Islet precursor cell (in vitro differentiated cells): ENCODE measurements at places on chromosomes 7 and 10.

GRCh38 chr7:43071604-43072003 is 40.8 kb upstream of the HECW1 start:
- peak; percentile 72 for DNase-seq

DNA sequence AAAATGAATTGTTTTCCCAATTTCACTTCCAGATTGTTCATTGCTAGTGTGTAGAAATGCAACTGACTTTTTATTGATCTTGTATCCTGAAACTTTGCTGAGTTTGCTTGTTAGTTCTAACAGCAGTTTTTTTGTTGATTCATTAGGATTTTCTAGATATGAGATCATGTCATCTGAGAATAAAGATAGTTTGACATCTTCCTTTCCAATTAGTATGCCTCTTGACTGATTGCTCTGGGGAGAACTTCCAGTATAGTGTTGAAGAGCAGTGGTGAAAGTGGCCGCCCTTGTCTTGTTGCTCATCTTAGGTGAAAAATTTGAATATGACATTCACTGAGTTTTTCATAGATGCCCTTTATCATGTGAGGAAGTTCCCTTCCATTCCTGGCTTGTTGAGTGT is 11.9 kb upstream of the SUN1 start:
- no peak for DNase-seq

- DNase-seq, result no peak
Measured at GRCh38 chr10:33112831-33113455, 154.9 kb upstream of the ITGB1 start.

DNA sequence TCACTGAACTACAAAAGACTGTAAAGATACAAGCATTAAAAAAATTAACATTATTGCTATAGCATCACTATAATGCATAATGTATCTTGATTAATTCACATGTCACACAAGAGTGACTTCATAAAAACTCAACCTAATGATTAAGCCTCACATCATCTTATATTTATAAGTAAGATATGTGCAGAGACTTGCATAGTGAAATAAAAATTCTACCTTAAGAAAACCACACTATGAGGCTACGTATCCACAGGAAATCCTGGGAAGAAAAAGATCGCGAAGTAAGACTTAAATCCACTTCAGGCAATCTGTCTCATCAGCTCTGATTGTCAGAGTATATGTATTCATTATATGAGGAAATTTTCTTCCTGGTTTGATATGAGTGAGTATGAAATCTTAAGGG is 160.0 kb downstream of the SLC25A13 start:
- DNase-seq, result no peak

GRCh38 chr7:107961405-107961804 is 41.6 kb downstream of the LAMB1 start:
- DNase-seq, result no peak

DNA sequence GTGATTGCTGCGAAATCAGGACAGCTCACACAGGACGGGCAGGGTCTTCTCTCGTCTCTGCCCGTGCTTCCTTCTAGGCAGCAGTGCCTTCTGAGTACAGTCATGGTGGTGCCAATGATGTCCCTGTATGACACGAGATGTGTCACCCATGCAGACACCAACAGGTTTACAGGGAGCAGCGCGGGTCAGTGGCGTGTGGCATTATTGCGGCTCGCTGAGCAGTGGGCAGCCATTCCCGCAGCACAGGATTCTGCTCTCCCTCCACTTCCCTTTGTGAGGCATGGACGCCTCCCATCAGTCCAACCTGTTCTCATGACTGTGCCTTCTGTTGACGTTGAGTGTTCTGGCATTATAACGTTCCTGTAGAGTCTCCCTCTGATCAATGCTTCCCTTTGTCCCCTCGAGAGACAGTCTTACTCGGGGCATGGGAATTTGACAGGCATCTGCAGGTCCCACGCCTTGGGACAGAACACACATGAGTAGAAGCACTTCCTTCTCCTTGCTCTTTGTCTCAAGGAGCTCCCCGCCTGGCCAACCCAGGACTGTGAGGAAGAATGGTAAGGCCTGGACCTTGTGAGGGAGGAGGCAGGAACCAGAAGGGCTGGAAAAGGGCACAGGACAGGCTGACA is 219.5 kb downstream of the PAXIP1 start:
- peak; percentile 76 for DNase-seq
